ENCODE measurements at places on chromosomes 6 and 20.

DNA sequence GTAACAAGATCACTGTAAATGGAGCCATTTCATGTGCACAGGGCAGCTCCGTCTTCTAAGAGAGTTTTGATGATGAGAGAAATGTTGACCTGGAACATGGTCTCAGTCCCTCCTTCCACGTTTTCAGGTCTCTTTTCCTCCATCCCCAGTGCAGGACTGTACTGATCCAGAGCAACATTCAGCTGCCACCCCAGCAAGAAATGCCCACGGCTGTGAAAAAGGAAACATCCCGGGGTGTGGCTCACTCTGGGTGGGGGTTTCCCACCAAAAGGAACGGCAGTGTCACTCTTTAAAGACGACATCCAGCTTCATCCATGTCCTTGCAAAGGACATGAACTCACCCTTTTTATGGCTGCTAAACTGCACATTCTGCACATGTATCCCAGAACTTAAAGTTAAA is 92.6 kb downstream of the ERMARD start:
- DNase-seq: no peak

DNA sequence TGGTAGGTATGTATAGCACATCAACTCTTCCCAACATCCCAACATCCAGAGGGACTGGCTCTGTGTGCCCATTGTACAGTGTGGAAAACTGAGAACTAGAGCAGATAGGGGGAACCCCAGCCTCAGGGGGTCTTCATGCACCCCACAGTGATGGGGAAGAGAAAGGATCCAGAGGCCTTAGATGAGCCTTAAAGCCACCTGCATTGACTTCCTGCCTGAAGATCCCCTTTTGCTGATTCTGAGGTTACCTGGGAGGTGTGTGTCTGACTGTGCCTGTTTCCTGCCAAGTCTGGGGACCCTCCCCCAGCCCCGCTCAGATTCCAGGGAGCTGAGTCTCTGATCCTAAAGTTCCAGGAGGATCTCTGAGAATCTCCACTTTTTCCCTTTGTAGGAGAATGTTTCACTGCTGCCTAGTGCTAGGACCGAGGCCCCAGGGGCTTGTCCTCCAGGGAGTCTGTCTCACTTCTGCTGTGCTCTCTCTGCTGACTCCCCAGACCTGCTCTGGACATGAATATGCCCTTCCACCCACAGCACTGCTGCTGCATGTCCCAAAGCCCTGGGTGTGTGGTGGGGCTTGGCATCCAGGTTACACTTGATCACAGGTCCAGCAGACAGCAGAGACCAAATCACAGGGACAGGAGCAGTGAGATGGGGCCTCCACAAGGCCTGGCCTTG is 12.8 kb upstream of the PGC start:
- DNase-seq: no peak

DNA sequence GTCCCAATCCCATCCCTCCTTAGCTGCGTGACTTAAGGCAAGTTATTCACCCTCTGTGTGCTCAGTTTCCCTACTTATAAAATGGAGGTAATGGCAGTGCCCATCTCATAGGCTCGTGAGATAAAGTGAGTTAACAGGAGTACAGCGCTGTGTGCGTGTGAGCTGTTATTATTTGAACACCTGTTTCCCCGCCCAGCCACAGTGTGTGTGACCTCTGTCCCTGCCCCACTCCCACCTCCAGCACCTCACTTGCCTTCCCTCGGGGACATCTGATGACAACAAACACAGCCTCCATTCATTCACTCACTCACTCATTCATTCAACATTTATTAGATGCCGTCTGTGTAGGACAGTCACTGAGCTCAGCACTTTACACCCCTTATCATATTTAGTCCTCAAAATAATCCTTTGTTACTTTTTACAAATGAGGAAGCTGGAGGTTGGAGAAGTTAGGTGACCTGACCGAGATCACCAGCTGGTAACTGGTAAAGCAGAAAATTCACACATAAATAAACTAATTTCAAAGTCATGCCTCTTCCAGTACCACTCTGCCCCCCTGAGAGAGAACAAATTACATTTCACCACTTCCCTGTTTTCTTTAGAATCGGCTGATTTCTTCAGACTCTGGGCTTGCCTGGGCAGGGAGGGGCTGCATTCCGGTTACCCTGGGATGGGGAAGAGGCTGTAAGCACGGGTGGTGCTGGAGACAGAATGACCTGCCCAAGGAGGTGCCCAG is 58.6 kb downstream of the CPNE5 start:
- no peak for DNase-seq

GRCh38 chr6:33375143-33375671 is 16.4 kb upstream of the KIFC1 start:
- peak; percentile 96 for DNase-seq

- no peak for DNase-seq
Observed at GRCh38 chr20:32969356-32970114, 34.7 kb downstream of the SUN5 start.

DNA sequence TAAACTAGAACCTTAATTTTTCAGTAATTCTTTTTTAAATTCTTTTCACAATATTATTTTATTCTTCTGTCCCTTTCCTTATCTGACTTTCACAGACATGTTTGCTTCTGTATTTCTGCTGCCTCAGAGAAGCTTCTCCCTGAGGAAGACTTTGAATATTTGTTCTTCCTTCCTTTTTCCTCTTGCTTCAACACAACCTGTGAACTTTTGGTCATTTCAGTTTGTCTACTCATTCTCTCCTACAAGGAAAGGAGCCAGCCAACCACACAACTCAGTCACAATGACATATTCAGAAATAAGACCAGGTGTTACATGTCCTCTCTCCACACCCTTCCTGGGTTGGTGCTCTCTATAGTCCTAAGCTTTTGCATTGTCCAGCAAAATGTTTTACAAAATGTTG is 310.4 kb downstream of the TFAP2B start:
- DNase-seq: no peak

- DNase-seq: no peak
Observed at GRCh38 chr20:2418388-2418787, 37.7 kb downstream of the TGM6 start.

DNA sequence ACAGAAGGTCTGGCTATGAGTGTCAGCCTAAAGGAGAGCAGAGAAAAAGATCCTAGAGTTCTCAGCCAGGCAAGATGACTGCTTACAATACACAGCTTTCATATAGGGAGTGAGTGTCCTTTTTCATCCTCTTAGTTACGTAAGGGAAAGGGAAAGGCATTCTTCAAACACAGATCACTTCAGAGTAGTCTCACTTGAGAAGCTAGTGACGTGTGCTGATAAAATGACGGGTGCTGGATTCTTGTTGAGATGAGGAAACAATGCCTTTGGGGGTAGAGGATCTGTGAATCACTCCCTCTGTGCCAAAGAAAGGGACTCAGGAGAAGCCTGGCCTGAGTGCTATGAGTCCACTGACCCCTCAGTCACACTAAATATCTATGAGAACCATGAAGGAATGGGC is 117.3 kb downstream of the QRSL1 start:
- DNase-seq: peak; percentile 23

GRCh38 chr20:50237349-50237748 is 46.7 kb downstream of the CEBPB start:
- no peak for DNase-seq

- DNase-seq: no peak
Observed at GRCh38 chr20:3749087-3749688, 16.7 kb downstream of the HSPA12B start.

DNA sequence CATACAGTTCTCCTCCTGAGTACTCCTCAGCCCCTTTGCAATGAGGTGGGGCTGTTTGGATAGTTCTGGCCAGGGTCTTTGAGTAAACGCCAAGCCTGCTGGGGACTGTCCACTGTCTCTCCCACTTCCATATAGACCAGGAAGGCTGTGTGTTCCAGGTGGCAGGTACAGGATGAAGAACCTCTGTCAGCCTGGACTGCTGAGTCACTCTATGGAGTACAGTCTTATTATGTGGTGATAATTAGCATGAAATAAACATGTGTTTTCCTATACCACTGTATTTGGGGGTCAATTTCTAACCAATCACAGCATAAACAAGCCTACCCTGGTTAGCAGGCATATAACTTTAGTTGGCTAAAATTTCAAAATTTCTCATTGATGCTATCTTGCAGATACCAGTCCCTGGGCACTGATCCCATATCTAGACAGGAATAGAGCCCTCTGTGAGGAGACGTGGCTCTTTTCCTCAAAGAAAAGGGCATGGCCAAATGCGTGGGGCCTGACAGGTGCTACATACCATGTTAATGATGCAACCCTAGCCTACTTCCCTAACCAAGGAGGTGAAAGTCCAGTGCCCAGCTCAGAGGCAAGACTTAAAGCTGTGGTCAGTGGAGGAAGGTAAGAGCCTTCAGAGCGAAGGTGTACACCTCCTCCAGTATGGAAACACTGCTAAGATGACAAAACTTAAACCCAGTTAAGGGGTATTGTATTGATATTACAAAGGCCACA is 4.5 kb upstream of the ALDH8A1 start:
- DNase-seq: no peak

- no peak for DNase-seq
Observed at GRCh38 chr6:145744619-145745018, 9.3 kb upstream of the EPM2A start.

DNA sequence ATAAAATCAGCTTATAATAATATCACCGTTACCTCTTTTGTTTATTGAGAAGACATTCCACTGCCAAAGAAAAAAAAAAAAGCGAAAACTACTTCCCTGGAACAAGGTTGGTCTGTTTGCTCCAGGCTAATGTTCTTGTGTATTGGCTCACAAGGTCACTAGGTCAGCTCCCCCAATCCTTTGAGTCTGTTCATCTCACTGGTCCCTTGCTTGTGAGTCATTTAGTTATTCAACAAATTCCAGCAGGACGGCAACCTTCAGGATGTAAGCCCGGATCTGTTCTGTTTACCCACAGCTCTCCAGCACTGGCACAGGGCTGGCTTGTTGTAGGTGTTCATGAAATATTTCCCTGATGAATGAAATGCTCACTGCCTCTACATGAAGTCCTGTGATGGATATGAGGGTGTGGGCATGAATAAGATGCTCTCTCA is 3.3 kb downstream of the ARHGAP40 start:
- no peak for DNase-seq

GRCh38 chr6:98272060-98272459 is 562.3 kb upstream of the POU3F2 start:
- DNase-seq: no peak

DNA sequence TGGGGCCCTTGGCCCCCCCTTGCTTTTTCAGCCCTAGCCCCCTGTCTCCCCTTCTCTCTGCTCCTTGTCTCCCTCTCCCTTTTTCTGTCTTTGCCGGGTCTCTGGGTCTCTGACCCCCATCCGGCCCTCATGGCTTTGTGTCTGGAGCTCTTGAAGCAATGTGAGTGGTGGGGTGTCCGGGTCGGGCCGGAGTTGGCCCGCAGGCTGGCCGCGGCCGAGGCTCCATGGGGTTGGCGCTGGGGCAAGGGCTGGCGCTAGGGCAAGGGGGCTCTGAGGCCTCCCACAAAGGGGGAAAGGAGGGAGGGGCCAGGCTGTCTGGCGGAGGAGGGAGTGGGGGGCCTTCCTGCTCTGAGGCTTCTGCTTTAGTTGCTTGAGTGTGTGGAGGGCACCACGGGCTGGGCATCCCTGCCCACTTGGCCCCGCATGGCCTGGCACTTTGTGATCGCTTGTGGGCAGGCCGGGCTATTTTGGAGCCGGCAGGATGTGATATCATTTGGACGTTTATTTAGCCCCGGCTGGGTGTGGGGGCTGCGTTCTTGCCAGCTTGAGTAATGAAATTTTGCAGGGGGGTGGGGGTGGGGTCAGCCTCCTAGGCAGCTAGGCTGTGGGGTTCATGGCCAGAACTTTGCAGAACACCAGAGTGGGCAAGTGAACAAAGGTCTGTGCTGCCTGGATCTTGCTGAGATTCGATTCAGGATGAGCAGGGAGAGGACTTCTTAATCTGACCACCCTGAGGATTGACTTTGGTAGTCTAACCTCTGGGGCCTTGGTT is 78.7 kb upstream of the MYL9 start:
- peak; percentile 37 for DNase-seq

DNA sequence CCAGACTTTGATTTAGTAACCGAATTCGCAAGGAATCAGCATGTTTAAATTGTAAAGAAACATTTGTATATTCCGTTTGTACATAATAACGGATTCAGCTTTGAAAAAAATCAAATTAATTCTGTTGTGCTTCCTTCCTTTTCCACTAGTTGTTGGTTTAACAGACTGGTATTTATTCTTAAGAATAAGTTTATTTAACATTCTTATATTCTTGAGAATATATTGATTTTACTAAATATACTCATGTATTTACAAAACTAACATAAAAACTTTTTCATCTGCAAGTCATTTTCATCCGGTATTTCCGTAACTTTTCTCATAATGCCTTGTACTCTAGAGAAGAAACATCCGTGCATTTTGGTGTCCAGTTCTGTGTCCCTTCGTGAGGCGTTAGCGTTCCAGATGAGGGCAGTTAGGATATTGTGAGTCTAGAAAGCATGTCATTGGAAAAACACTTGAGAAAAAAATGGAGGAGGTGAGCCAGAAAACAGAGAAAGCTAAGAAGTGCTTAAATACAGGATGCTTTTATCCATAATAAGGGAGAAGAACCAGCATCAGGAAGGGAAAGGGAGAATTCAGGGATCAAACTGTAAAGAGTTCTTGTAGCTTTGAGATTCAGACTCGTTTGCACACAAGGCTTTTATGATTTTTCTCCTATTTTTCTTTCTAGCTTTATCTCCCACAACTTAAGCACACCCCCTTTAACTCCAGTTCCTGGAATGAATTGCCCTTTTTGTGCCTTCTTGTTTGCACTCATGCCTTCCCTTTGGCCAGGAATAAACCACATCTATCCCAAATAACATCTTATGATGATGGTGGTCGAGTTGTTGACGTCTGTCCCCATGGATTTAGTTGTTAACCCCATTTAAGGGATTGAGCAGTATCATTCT is 1.8 kb downstream of the WRNIP1 start:
- no peak for DNase-seq

DNA sequence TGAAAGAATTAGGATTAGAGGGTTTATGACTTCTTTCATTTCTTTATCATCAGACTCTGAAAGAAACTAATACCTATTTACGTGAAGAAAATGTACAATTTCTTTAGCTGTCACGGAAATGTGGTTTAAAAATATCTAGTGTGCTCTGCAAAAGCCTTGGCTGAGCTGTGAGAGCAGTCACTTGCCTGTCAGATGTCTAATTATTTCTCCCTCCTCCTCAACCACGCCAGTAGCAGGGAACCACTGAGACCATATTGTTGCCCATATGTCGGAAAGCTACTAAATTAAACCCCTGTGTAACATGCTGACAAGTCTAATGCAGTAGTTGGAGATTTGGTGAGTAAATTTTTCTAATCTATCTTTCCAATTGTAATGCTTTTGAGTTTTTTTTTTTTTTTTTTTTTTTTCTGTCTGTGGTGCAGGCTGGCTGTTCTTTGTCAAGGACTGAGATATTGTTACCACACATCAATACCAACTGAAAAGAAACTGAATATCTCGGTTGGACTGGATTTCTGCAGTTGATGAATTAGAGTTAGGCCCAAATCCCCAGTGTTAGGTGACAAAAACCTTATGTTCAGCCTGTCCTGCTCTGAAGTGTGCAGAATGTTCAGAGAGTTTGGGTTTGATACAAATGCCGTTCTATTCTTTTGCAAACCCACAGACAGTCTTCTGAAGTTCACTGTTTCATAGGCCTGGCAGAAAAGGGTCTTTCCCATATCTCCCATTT is 302.9 kb upstream of the SYNCRIP start:
- peak; percentile 74 for DNase-seq

GRCh38 chr20:11200423-11200822 is 526.6 kb upstream of the JAG1 start:
- DNase-seq: no peak

- DNase-seq: no peak
Observed at GRCh38 chr6:56637640-56638039, 5.0 kb downstream of the DST start.

All from lung (tissue), 17 donors.